ENCODE measurements at places on chromosomes 4 and X.

DNA sequence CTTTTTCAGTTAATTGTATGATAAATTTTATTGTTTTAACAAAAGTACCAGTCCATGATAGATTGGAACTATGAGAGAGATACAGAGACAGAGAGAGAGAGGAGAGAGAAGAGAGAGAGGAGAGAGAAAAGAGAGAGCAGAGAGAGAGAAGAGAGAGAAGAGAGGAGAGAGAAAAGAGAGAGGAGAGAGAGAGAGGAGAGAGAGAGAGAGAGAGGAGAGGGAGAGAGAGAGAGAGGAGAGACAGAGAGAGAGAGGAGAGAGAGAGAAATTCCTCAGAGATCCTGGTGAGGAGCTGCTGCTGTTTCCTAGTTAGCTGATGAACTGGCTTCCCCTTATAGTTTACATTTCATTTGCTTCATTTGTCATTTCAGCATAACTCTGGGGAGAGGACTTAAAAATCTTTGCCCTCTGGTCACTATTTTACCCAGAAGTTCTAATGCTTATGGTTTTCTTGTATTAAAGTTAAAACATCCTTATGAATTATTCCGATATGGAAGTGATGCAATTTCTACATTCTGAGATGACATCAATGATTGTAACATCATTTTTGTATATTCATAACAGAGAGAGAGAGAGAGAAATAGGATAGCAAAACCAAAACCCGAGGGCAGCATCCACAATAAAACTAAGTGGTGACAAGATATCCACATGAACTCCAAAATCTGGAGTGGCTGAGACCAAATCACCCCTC, 10.8 kb downstream of the CTAG1A start:
- no peak for DNase-seq

GRCh38 chrX:104427073-104427472, 138.9 kb upstream of the IL1RAPL2 start:
- no peak for DNase-seq

DNA sequence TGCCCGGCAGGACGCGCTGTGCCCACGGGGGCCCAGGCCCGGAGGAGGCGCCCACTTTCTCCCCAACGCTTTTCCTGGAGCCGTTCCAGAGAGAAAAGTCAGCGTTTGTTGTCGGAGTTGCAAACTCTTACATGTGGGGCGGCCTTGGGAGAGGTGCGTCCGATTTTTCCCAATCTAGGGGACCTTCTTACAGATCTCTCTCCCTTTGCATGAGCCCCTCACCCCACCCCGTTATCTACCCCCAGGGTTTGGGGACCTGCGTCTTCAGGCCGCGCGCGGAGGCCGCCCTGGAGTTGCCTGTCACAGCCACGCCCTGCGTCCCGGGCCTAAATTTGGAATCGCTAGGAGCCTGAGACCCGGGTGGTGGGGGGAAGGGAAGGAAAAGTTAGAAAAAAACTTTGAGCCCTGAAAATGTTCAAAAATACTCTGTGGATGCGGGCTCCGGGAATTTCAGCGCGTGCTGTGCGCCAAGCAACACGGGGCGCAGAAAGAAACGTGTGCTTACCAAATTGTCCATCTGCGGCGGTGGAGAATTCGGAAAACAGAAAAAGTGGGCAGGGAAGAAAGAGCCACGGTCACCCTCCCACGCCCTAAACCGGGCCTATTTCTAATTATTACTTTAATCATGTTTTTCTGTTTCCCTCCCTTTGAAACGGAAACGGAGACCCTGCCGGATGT, 587 bp downstream of the CD99 start:
- peak; percentile 47 for DNase-seq

DNA sequence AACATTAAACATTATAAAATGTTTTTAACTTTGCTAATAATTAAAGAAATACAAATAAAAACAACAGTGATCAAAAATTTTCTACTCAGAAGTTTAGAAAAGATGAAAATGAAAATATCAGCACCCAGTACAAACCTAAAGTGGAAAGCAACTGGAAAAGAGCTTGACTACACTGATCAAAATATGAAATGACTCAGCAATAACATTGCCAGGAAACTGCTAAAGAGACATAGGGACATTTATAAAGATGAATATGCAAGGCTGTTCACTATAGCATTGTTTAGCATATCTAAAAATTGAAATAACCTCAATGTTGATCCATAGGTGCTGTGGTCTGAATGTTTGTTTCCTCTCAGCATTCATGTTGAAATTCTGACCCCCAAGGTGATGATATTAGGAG, 88.5 kb upstream of the NOCT start:
- DNase-seq = no peak

DNA sequence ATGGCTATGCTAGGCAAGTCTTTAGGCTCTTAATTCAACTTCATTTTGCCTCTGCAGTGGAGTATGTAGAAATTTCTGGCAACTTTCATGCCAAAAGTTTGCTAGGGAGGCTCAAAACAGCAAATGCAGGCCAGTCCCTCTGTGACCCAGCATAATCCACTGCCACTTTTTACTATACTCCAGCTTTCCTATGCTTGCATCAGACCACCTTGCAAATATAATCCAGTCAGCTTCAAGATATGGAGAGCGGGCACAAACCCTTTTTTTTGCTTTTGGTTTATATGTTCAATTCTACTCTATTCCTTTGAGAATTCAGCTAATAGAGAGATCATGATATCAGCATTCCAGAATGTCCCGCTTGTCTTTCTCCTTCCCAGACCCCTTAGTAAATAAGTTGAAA, 192.0 kb upstream of the PABPC4L start:
- DNase-seq = no peak

- DNase-seq = no peak
Measured at GRCh38 chrX:49892542-49892941, 13.3 kb downstream of the USP27X start.

Measured in K562 (cell line).